ENCODE measurements at places on chromosomes 16 and 17. TPM values are rescaled to one million over a fixed set of nuclear protein-coding genes. Genes with fewer than 3 reads are reported as not detected.

DNA sequence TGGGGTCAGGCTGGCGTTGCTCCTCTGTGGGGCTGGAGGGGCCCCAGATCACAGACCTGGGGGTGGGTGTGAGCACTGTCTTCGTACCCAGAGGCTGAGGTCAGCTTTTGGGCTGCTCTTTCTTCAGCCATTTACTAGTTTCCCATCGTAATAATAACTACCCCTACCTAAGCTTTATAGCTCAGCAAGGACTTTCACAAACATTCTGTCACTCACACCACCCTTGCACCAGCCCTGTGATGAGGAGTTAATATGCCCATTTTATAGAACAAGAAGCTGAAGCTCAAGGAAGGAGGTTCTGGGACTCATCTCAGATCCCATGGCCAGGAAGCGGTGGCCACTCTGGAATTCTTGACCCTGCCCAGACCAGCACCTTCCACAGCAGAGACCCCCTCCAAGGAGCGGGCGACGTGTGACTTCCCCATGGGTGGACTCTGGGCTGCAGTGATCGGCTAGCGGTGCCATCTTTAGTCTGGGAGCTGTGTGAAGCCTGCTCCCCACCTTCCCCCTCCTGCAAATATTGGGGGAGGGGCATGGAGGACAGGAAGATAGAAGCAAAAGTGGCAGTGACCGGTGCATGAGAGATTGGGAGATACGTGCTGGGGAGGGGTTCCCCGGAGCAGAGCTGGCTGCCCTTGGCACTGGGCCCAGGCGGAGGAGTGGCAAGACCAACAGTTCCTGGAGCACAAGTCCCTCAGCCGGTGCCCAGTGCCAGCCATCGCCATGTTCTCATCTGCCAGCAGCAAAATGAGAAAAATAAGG is 81.8 kb upstream of the TOB1 start:
- DNase-seq: peak; percentile 50

- DNase-seq: no peak
These were observed 25.1 kb downstream of the SMARCE1 start for GRCh38 chr17:40622509-40622928.

DNA sequence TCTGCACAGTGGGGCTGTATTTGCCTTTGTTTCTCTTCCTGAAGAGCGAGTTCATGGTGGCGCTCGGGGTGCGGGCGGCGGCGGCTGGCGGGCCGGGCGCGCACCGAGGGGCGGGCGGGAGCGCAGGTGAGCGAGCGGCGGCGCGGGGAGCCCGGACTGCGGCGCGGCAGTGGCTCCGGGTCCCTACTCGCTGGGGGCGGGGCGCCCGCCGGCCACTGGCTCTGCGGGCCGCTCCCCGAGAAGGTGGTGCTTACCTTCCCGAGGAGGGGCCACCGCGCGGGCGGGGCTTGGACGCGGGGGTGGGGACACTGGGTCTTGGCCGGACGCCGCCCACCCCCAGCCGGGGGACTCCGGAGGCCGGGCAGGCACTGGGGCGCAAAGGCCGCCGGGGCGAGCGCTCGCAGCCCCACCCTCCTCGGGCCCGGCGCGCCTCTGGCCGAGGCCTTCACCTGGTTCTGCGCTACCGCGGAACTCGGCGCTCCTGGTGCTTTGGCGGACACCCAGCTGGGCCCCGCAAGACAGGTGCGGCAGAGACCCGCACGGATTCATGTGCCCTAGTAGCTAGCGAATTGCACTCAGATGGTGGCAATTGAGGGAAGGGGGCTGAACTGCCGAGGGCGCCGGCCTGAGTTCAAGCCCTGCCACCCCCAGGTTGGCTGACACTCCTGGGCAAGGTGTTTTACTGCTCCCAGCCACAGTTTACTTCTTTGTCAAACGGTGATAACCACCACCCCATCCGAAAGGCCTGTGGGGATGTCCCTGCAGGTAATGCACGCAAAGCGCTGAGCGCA is at the start of gene PPL:
Gene PPL (minus strand): TSS at position 158 of the 791 bp plus-strand sequence. CDS start 103 bp downstream, at position 55.
- DNase-seq: peak; percentile 98

CAVIN1 gene
- 173 TPM for total RNA-seq

HAPSTR1 gene
- 42.9 TPM for total RNA-seq

KRTAP3-3 gene
- not detected for total RNA-seq

All from Caco-2 (cell line).